ENCODE measurements at places on chromosomes 6 and 20.

- DNase-seq, result no peak
- peaks cover 14% of the 10 kb centered on the region for H3K4me1 ChIP-seq
- no peaks in the 10 kb centered on the region for H3K27me3 ChIP-seq
- H3K36me3 ChIP-seq, result peaks cover 7% of the 10 kb centered on the region
Measured at GRCh38 chr6:110652520-110652919, 162.7 kb downstream of the CDK19 start.

DNA sequence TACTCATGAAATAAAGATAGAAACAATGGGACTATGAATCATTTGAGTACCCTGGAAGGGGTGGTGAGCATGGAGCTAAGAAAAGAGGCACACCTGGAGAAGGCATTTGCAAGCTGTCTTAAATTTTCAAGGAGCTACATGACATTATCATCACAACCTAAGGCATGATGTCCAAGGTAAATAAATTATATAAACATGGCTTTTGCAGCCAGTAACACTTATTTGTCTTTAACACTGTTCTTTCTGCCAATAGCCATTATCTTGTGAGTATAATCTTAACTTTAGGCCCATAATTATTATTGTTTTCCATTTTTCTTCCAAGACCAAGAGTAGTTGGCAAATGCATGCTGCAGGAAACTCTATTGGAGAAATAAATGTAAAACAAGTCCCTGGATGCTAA, 63.7 kb downstream of the ALDH5A1 start:
- DNase-seq, result no peak
- no peak overlapping the region for H3K4me3 ChIP-seq
- H3K4me1 ChIP-seq, result no peaks in the 10 kb centered on the region
- H3K27ac ChIP-seq, result no peak overlapping the region

- no peaks in the 10 kb centered on the region for H3K4me1 ChIP-seq
- H3K27me3 ChIP-seq, result peaks cover 4% of the 10 kb centered on the region
- H3K27ac ChIP-seq, result no peak overlapping the region
- no peak overlapping the region for H3K4me3 ChIP-seq
- H3K36me3 ChIP-seq, result no peaks in the 10 kb centered on the region
Measured at GRCh38 chr6:142376800-142377496, 75.1 kb downstream of the ADGRG6 start.

DNA sequence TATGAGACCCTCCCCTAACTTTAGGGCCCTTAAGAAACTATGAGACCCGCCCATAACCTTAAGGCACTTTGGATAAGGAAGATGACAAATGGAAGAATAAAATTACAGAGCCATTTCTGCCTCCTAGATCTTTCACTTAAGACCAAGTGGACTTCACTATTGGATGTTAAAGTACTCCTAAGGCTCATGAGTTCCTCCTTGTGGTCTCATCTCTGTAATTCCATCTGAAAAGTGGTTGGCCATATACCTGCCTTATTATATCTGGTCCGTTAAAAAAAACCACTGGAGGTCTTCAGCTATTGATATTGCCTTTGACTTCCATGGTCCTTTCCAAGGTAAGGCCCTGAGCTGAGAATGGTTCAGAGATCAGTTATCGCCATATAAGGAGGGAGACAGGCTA, 310.3 kb downstream of the EYA4 start:
- H3K4me1 ChIP-seq, result no peaks in the 10 kb centered on the region
- no peaks in the 10 kb centered on the region for H3K36me3 ChIP-seq
- DNase-seq, result no peak
- H3K27me3 ChIP-seq, result no peaks in the 10 kb centered on the region
- no peak overlapping the region for H3K4me3 ChIP-seq

GRCh38 chr6:44615621-44616020, 228.1 kb downstream of the CDC5L start:
- no peaks in the 10 kb centered on the region for H3K27me3 ChIP-seq
- H3K36me3 ChIP-seq, result no peaks in the 10 kb centered on the region
- H3K27ac ChIP-seq, result no peak overlapping the region
- no peaks in the 10 kb centered on the region for H3K4me1 ChIP-seq
- H3K4me3 ChIP-seq, result no peak overlapping the region

DNA sequence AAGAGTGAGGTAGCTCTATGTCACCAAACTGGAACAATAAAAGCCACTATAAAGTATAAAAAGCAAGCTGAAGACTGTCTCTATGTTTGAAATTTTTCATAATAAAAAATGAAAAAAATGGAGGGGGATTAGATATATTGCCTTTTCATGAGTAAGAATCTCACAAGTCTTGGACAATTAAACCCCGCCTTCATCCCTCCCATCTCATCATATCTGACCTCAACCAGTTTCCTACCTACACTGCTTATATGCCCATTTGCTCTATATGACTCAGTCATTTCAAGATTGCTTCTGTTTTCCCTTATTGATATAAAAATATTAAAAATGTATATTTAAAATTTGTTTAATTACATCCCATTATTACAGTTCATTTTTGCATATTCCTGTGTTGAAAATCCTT, 2.9 kb upstream of the TRIM39 start:
- peaks cover 80% of the 10 kb centered on the region for H3K4me1 ChIP-seq
- H3K27me3 ChIP-seq, result peaks cover 16% of the 10 kb centered on the region
- peaks cover 2% of the 10 kb centered on the region for H3K36me3 ChIP-seq
- H3K27ac ChIP-seq, result peak overlapping the region; percentile 41

DNA sequence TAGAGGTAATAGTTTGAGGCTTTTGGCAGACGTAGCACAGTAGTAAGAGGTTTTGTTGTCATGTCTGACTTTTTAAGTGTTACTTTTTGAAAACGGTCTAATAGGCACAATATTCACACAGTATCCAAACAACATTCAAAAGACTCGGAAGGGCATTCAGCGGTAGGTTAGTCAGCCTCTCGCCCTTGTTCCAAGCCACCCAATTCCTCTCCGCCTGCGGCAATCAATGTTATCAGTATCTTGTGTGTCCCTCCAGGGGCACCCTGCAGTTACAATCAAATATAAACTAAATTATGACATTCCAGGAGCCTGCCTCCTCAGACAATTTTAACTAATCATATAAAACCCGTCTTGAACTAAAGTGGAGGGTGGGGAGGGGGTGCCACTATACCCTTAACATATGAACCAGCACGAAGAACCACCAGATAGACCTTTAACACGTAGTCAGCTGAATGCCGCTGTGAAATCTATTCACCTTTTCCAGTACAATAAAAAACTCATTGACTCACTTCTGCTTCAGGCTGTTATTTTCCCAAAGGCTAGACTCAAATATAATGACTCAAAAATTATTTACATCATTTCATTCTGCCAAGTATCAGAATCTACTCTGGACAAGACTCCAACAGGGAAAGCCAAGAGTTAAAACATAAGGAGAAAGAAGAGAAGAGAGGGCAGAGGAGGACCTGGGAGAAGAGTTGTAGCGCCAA, 1.6 kb downstream of the TENT5A start:
- H3K27ac ChIP-seq, result peak overlapping the region; percentile 99
- no peak for DNase-seq
- no peaks in the 10 kb centered on the region for H3K36me3 ChIP-seq
- peak overlapping the region; percentile 99 for H3K4me3 ChIP-seq
- peaks cover 12% of the 10 kb centered on the region for H3K27me3 ChIP-seq
- peaks cover 64% of the 10 kb centered on the region for H3K4me1 ChIP-seq

- no peak for DNase-seq
- H3K27me3 ChIP-seq, result no peaks in the 10 kb centered on the region
- H3K27ac ChIP-seq, result no peak overlapping the region
Measured at GRCh38 chr6:118992186-118992795, 57.3 kb upstream of the MCM9 start.

DNA sequence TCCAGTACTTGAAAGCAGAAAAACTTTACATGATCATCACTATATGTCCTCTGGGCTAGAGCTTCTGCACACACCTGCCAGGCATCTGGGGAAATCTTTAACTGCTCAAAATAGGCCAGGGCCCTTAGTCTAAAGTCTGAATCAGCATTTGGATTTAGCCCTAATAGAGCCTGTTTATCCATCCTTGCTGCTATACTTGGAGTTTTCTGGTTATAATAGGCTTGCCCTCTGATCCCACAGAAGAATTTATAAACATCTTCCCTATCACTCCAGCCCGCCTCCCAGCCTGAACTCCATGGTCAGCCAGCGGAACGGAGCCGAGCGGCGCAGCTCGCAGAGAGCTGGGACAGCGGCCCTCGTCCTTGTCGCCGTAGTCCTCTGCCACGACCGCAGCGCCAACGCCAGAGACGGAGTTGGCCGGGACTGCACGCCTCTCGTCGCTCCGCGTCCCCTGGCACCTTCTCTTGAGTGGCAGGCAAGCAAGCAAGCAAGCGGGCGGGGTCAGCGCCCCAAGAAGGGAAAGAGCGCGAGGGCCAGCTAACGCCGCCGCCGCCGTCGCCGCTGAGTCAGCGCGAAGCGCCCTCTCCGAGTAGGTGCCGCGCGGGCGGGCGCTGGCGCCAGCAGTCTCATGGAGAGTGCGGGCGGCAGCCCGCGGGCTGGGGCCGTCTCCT, 25.4 kb upstream of the ASIP start:
- H3K4me3 ChIP-seq, result peak overlapping the region; percentile 62
- H3K4me1 ChIP-seq, result peaks cover 4% of the 10 kb centered on the region

DNA sequence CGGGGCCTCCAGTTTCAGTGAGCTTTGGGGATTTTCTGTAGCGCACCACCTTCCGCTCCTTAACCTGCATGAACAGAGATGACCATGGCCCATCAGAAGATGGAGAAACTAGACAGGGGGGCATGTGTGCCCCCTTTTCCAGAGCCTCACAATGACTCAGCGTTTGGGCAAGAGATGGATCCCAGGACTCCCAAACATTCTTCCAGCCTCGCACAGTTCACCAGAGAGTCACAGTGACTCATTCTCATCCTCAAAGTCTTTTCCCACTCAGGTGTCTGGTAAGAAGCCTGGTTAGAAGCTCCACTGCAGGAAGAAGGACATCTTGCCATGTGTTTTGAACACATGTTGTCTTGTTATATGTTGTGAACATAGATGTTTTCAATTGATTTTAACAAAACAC, 76.2 kb upstream of the FRMD1 start:
- H3K27me3 ChIP-seq, result peaks cover 3% of the 10 kb centered on the region
- H3K4me1 ChIP-seq, result no peaks in the 10 kb centered on the region
- H3K4me3 ChIP-seq, result no peak overlapping the region
- H3K36me3 ChIP-seq, result no peaks in the 10 kb centered on the region
- H3K27ac ChIP-seq, result no peak overlapping the region

- H3K4me3 ChIP-seq, result peak within 1 kb of the TSS; percentile 98
- H3K4me1 ChIP-seq, result peaks cover 25% of the 10 kb centered on the region
- H3K27ac ChIP-seq, result peak within 1 kb of the TSS; percentile 95
Measured at GRCh38 chr6:33711140-33712129, at the start of gene UQCC2. Gene UQCC2, minus strand, starts transcription at chr6:33711700. Its CDS starts 14 bp downstream, at chr6:33711686.

- H3K4me3 ChIP-seq, result no peak overlapping the region
- DNase-seq, result no peak
- peaks cover 8% of the 10 kb centered on the region for H3K36me3 ChIP-seq
- peaks cover under 1% of the 10 kb centered on the region for H3K4me1 ChIP-seq
Measured at GRCh38 chr6:14671261-14671681, 553.7 kb downstream of the CD83 start.

DNA sequence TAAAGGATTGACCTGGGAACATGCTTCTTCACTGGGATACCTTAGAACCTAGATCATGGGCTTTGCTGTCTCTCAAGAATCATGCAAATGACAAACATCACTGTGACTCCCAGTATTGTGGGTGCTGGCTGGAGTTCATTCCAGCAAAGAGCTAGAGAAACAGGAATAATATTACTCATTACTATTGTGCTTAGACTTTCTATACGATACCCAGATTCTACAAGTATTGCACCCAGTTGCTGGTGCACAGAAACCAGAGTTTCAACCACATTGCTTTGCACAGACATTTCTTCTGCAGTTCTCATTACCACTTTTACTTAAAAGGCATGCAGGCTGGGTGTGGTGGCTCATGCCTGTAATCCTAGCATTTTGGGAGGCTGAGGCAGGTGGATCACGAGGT, 220.4 kb upstream of the ZNF217 start:
- H3K4me3 ChIP-seq, result peak overlapping the region; percentile 40
- no peak for DNase-seq
- peaks cover 31% of the 10 kb centered on the region for H3K4me1 ChIP-seq
- H3K27ac ChIP-seq, result peak overlapping the region; percentile 43
- no peaks in the 10 kb centered on the region for H3K36me3 ChIP-seq

GRCh38 chr20:49687595-49688567, 25.8 kb downstream of the B4GALT5 start:
- DNase-seq, result no peak
- H3K36me3 ChIP-seq, result no peaks in the 10 kb centered on the region
- H3K4me1 ChIP-seq, result peaks cover 72% of the 10 kb centered on the region
- H3K27ac ChIP-seq, result peak overlapping the region; percentile 18
- peaks cover 2% of the 10 kb centered on the region for H3K27me3 ChIP-seq

DNA sequence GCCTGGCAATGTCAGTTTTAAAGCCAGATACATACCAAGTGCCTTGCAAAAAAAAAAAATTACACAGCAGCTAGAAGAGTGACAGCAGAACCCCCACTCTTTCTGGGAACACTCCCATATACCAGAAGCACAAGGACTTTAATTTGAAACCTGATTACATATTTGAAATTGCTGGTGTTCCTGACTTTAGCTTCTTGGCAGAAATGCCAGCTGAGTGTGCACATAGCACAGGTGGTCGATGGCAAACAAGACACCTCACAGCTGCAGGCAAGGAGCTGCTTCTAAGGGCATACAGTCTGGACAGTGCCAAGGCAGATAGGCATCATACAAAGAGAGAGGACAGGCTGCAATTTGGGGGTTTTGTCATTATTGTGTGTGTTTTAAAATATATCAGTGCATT, 150.7 kb upstream of the SGK1 start:
- H3K27ac ChIP-seq, result no peak overlapping the region
- H3K4me3 ChIP-seq, result no peak overlapping the region
- H3K27me3 ChIP-seq, result peaks cover 2% of the 10 kb centered on the region
- no peaks in the 10 kb centered on the region for H3K36me3 ChIP-seq
- no peak for DNase-seq
- H3K4me1 ChIP-seq, result no peaks in the 10 kb centered on the region

- H3K4me3 ChIP-seq, result no peak overlapping the region
- peaks cover 5% of the 10 kb centered on the region for H3K27me3 ChIP-seq
- H3K4me1 ChIP-seq, result peaks cover 9% of the 10 kb centered on the region
- H3K36me3 ChIP-seq, result no peaks in the 10 kb centered on the region
- no peak for DNase-seq
Measured at GRCh38 chr6:134169871-134170486, 117.6 kb upstream of the SLC2A12 start.

DNA sequence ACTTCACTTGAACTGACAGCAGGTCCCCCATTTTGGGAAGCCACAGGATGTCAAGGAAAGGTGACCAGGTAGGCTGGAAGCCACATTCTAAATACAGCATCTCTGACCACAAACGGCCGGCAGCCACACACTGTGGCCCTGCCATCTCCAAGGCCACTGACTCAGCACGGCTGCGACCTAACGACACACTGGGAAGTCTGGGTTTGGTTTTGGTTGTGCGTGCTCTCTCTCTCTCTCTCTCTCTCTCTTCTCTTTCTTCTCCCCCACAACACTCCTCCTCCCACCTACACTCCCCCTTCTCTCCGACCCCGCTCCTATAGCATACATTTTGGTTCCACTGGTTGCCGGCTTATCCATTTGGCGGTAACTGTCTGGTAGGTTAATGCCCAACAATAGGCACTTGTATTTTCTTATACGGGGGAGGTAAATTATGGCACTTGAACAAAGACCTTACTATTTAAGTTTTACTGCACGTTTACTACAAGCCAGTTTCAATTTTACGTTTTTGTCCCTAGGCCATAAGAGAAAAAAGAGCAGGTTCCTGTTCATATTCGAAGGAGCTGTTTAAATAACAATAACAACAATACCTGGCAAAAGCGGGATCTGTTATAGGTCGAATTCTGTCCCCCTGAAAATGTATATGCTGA, 103.6 kb downstream of the GMDS start:
- H3K27ac ChIP-seq, result no peak overlapping the region
- peaks cover 2% of the 10 kb centered on the region for H3K27me3 ChIP-seq
- H3K4me1 ChIP-seq, result peaks cover 43% of the 10 kb centered on the region
- peaks cover 4% of the 10 kb centered on the region for H3K36me3 ChIP-seq
- DNase-seq, result no peak
